ENCODE measurements at places on chromosomes 5 and 9.

GRCh38 chr9:124308606-124309491, 51.1 kb downstream of the NEK6 start:
- no peak for DNase-seq

DNA sequence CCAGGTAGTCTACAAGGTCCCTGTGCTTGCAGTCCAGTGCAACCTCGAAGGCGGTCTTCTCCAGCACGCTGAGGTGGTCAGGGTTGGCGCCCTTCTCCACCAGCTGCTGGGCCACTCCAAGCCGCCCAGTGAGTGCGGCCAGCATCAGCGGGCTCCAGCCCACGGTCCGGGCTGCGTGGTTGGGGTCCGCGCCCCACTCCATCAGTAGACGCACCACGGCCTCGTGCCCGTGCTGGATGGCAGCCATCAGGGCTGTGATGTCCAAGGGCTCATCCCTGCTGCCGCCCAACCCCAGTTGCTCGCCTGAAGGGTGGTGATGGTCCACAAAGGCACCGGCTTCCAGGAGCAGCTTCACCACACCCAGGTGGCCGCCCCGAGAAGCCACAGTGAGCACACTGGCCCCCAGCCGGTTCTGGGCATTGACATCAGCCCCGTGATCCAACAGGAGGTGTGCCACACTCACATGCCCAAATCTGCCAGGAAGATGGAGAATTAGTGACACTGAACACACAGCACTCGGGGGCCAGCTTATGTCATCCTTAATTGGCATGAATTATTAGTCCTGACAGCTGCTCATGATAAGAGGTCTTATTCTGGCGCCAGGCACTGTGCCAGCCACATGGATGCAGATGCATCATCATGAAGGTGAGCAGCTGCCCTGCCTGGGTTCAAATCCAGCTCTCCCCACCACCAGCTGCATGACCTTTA, 6.1 kb downstream of the ANKS6 start:
- DNase-seq: no peak

- DNase-seq: no peak
Observed at GRCh38 chr5:33764786-33765185, 127.0 kb downstream of the ADAMTS12 start.

GRCh38 chr9:107435415-107435814, 54.2 kb downstream of the KLF4 start:
- no peak for DNase-seq

GRCh38 chr5:10399839-10400238, 41.8 kb upstream of the ROPN1L start:
- DNase-seq: no peak

DNA sequence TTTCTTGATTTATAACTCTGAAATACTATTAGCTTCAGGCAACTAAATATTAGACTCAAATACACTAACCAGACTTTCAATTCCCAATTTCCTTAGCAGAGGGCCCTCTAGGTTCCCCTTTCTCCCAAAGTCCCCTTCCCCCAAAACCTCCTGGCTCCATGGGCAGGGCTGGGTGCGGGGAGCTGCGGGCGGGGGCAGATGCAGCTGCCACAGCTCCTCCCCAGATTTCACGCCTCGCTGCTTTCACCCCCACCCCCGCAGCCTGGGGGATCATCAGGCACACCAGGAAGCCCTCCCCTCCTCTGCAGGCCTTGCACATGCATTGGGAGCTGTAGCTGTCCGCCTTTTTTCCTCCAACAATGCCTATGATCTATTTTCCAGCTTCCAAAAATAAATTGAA, 82.8 kb upstream of the SPATA31C2 start:
- DNase-seq: no peak
